SHP77 (cell line): ENCODE measurements at places on chromosomes 11 and 22.

- DNase-seq = no peak
Observed at GRCh38 chr11:104895634-104896033, 2.6 kb downstream of the CASP12 start.

DNA sequence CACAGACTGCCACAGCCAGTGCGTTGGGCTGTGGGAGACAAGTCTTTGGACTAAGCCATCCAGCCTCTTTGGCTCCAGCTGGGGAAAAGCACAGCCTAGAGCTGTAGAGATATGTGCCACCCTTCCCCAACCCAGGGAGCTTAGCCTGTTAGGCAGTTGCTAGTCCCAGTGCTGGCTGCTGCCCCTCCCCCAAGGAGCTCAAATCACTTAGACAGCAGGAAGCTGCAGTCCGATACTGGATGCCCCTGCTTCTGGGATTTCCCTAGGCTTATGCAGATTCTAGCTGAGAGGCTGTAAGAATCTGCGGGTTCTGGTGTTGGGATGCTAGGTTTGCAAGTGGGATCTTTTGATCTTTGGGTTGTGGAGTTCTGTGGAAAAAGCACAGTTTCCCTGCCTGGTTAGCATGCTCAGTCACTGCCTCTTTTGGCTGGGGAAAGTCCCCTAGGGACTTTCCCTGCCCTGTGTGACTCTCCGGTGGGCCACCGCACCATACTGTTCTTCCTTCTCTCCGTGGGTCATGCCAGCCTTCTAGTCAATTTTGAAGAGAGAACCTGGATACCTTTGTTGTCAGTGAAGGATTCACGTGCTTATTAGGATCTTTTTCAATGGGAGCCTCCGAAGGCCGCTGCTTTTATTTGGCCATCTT lies 792.0 kb downstream of the KCNA4 start:
- no peak for DNase-seq

- DNase-seq = no peak
Observed at GRCh38 chr11:3994030-3994640, 100.5 kb upstream of the RRM1 start.

GRCh38 chr11:93123351-93123898 lies 74.4 kb downstream of the SLC36A4 start:
- DNase-seq = no peak

- no peak for DNase-seq
Observed at GRCh38 chr22:29491012-29491411, 11.0 kb downstream of the NEFH start.

- DNase-seq = no peak
Observed at GRCh38 chr11:35750981-35751663, 88.5 kb downstream of the TRIM44 start.
